ENCODE measurements at places on chromosomes 1 and 21.

GRCh38 chr1:174996476-174996875 is 3.3 kb upstream of the CACYBP start:
- no peak for DNase-seq

DNA sequence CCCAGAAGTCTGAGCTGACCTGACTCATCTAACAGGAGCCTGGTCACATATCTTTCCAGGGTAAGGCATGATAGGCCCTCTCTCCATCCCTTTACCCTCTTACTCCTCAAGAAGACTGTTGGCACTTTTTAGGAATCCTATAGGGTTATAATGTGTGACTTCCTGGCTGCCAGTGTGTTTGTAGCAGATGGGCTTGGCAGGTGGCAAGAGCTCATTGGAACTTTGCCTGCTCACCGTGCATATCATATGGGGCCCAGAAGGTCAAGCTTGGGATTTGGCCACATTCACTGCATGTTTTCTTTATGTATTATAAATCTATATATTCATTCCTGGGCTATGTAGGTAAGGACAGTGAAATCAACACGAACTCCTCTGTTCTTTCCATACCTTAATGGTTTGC is 5.2 kb downstream of the KAZN start:
- no peak for DNase-seq

DNA sequence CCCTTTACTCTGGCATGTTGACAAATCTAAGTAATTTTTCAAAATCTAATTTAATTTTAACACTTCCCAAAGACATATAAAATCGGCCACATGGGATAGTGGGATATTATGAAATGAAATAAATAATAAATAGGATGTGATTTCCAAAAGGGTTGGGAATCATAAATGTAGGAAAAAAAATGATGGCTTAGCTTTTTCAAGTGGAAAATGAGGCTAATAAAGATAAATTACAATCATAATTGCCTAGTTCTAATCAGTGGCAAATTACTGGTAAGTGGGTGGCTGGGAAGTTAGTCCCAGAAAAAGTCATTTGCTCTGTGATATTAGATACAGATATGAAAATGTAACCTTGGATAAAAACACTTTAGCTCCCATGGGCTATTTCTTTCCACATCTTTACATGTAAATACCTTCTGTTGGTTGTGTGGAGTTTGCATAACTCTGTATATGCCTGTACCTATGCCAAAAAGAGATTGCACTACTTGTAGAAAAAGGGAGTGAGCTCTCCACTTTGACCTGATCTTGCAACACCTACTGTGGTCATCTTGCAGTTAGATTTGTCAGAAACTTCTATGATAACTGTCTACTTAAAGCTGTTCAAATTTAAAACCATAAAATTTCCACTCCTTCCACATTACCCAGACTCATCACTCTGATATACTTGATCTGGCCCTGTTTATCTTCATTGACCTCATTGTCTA is 284.6 kb upstream of the KAZN start:
- no peak for DNase-seq

GRCh38 chr1:228756457-228756856 is 21.2 kb downstream of the RHOU start:
- DNase-seq, result no peak

DNA sequence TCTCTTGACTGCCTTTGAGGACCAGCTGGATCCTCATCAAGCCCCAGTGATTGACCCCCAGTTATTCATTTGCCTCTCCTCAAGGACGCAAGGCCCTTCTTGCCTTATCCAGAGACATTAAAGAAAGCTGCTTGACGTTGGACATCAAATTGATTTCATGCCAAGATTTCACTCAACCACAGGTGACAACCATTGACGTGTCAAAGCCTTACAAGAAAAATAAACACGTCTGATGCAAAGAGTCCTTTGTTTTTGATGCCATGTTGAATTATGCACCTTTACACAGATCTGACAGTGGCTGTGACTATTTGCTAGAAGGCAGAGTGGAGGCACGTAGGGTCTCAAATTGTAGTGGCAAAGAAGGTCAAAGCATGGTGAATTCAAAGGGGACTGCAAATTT is 666.2 kb upstream of the CAMK1G start:
- DNase-seq, result no peak

DNA sequence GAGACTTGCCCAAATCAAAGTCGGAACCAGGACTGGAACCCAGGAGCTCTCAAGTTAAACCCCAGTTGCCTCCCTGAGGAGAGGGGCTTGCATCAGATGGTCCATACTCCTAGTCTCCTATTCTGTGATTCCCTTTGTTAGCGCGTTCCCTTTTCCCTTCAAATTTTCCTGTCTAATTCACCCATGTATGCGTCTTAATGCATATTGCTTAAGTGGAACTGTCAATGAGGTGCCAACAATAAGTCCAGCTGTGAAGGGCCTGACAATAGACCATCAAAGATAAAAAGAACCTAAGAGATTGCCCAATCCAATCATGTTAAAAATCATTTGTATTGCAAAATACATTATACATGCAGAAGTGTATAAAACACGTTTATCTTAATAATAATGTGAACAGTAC is 634 bp upstream of the SPATA6 start:
- no peak for DNase-seq

- no peak for DNase-seq
Measured at GRCh38 chr1:54378157-54378873, 27.9 kb downstream of the SSBP3 start.

DNA sequence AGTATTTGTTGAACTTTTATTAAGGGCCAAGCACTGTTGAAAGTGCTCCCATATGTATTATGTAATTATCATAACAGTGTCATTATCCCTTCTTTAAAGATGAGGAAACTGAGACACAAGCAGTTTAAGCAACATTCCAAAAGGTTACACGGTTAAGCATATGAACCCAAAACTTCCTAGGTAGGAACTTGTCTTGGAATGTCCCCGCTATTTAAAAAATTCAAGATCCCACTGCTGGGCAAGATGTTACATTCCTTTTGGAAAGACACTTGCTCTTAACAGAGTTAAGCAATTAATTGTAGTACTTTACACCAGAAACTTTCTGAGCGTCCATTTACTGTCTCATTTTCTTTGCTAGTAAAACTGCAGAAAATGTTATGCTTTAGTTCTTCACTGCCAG is 15.6 kb downstream of the LMO4 start:
- no peak for DNase-seq

Data from activated T-helper 1 cell treated with anti-CD3 and anti-CD28 coated beads, Interleukin-2, amount 50 U/mL, for 16 hours (primary cell).